ENCODE measurements at places on chromosomes 3 and 15. TPM values are rescaled to one million over a fixed set of nuclear protein-coding genes. Genes with fewer than 3 reads are reported as not detected.

GRCh38 chr15:27573805-27574485, 525.2 kb downstream of the OCA2 start:
- no peaks in the 10 kb centered on the region for H3K27me3 ChIP-seq
- H3K4me3 ChIP-seq: no peak overlapping the region
- H3K36me3 ChIP-seq: no peaks in the 10 kb centered on the region
- H3K4me1 ChIP-seq: no peaks in the 10 kb centered on the region

DNA sequence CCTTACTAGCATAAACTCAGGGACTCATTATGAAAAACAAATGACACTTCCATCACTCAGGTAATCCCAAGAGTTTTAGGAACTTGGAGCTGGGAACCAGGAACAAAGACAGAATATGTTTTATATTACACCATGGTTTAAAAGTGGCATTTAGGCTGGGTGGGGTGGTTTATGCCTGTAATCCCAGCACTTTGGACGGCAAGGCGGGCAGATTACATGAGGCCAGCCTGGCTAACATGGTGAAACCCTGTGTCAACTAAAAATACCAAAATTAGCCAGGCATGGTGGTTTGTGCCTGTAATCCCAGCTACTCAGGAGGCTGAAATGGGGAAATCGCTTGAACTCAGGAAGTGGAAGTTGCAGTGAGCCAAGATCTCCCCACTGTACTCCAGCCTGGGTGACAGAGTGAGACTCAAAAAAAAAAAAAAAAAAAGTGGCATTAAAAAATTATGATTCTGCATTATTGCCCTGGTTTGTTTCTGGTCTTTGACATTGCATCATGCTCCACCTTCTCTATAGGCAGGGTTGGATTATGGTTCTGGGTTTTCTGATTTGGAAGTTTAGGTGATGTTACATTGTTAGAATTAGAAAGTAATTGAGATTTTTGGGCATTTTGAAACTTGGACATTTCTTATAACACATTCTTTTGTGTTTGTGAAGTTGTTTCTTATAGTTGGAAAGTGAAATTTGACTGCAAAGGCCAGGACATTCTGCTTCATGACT, 19.0 kb downstream of the SQOR start:
- no peaks in the 10 kb centered on the region for H3K36me3 ChIP-seq
- H3K4me1 ChIP-seq: no peaks in the 10 kb centered on the region
- H3K4me3 ChIP-seq: no peak overlapping the region
- H3K27ac ChIP-seq: no peak overlapping the region
- DNase-seq: no peak

DNA sequence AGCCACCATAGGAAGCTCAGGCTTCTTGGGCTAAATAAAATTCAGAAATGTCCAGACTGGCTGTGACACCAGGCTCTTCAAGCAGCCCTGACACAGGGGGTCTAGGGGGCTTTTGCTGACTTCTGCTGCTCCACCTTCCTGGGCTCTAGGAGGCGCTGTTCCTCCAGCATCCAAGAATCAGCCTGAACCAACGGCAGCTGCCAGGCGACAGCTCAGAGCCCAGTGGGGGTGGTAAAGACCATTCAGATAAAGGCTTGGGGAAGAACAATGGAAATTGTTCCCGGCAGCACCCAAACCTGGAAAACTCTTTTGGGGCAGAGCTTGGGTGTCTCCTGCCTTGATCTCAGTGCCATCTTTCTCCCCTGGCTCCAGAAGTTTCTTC, 21.6 kb upstream of the PSTPIP1 start:
- DNase-seq: peak; percentile 56
- H3K27me3 ChIP-seq: peaks cover 2% of the 10 kb centered on the region
- H3K36me3 ChIP-seq: no peaks in the 10 kb centered on the region
- H3K4me1 ChIP-seq: peaks cover 11% of the 10 kb centered on the region
- H3K4me3 ChIP-seq: no peak overlapping the region

The CSPG5 gene
- 0.33 TPM for polyA plus RNA-seq

The SLC22A13 gene
- 0.11 TPM for polyA plus RNA-seq

The SYNPR gene
- not detected for polyA plus RNA-seq

The DPPA2 gene
- polyA plus RNA-seq: not detected

The CKMT1B gene
- polyA plus RNA-seq: not detected

DNA sequence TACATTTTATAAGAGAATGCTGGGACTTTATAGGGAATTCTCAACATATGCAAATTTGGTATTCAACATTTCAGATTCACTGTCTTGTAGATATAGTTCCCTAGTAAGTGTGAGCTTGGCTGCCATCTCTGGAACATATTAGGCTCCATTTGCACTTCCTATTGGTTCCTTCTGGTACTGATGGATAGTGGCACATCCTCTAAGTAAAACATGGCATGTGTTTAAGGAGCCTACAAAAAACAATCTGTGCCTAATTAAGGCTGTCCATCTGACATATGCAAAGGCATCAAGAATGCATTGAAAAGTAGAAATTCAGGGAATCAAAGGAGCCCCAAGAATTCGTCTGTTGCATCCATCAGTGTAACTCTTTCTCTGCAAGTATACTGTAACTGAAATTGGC, 344.1 kb downstream of the UNC13C start:
- no peaks in the 10 kb centered on the region for H3K4me1 ChIP-seq
- no peak for DNase-seq
- H3K27ac ChIP-seq: no peak overlapping the region
- no peak overlapping the region for H3K4me3 ChIP-seq
- H3K36me3 ChIP-seq: no peaks in the 10 kb centered on the region
- H3K27me3 ChIP-seq: no peaks in the 10 kb centered on the region

The SI gene
- not detected for polyA plus RNA-seq

DNA sequence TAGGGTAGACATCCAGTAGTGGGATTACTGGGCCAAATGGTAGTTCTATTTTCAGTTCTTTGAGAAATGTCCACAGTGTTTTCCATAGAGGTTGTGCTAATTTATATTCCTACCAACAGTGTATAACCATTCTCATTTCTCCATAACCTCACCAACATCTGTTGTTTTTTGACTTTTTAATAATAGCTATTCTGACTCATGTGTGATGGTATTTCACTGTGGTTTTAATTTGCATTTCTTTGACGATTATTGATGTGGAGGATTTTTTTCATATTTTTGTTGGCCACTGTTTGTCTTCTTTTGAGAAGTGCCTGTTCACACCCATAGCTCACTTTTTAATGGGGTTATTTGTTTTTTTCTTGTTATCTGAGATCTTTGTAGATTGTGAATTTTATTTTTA, 125.2 kb downstream of the CFAP20DC start:
- no peaks in the 10 kb centered on the region for H3K4me1 ChIP-seq
- H3K36me3 ChIP-seq: no peaks in the 10 kb centered on the region
- DNase-seq: no peak
- no peak overlapping the region for H3K27ac ChIP-seq
- H3K4me3 ChIP-seq: no peak overlapping the region
- no peaks in the 10 kb centered on the region for H3K27me3 ChIP-seq

GRCh38 chr3:53709256-53709655, 137.0 kb downstream of the CHDH start:
- no peaks in the 10 kb centered on the region for H3K4me1 ChIP-seq
- H3K27ac ChIP-seq: no peak overlapping the region
- no peak overlapping the region for H3K4me3 ChIP-seq
- DNase-seq: no peak

GRCh38 chr3:63168179-63168578, 109.9 kb upstream of the SYNPR start:
- no peak overlapping the region for H3K4me3 ChIP-seq
- no peaks in the 10 kb centered on the region for H3K4me1 ChIP-seq
- H3K27ac ChIP-seq: no peak overlapping the region
- DNase-seq: no peak
- no peaks in the 10 kb centered on the region for H3K27me3 ChIP-seq

- H3K27ac ChIP-seq: no peak overlapping the region
- no peak for DNase-seq
- H3K36me3 ChIP-seq: no peaks in the 10 kb centered on the region
- no peaks in the 10 kb centered on the region for H3K4me1 ChIP-seq
Observed at GRCh38 chr3:115760716-115761115, 137.4 kb downstream of the GAP43 start.

- no peak overlapping the region for H3K27ac ChIP-seq
- no peak overlapping the region for H3K4me3 ChIP-seq
- H3K4me1 ChIP-seq: no peaks in the 10 kb centered on the region
- no peaks in the 10 kb centered on the region for H3K36me3 ChIP-seq
- no peaks in the 10 kb centered on the region for H3K27me3 ChIP-seq
Observed at GRCh38 chr3:54822206-54822605, 105.7 kb downstream of the LRTM1 start.
